ENCODE measurements at places on chromosomes 6 and 20.

DNA sequence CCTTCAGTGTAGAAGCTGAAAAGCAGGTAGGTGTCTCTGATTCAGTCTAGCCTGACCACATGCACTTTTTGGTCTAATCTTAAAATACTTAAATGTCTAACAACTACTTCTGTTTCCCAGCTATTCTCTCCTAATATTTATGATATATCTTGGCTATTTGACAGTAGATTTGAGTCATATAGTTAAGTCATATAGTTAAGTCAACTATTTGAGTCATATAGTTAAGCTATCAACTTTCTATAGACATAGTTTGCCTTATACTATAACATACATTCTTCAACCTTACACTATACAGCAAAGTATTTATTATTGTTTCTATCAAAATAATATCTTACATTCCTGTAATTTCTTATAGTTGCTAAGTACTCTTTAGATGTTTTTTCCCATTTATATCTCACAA, 110.9 kb downstream of the GMDS start:
- no peak for DNase-seq

DNA sequence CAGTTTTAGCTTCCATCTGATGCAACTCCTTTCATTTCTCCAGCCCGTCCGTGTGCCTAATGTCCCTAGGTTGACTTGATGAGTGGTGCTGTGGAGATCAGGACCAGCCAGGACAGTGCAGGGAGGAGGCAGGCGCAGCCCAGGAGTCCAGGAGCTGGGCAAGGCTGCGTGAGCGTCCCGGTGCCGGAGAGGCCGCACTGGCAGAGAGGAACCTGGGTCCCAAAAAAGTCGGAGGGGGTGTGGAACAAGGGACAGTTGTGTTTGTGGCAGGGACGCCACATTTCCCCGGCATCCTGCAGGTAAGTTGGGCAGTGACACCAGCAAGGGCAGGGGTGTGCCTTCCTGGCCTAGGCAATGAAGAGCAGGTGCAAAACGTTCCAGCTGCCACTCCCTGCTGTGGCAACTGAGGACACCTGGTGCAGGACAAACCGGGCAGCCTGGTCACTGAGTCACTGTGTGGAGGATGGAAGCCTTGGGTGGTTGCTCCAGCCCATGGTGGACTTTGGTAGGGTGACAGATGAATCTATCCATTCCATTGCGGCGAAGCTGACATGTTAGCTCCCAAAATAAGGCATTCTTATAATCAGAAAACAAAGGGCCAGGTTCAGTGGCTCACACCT, 53.2 kb downstream of the RAMACL start:
- DNase-seq, result no peak

DNA sequence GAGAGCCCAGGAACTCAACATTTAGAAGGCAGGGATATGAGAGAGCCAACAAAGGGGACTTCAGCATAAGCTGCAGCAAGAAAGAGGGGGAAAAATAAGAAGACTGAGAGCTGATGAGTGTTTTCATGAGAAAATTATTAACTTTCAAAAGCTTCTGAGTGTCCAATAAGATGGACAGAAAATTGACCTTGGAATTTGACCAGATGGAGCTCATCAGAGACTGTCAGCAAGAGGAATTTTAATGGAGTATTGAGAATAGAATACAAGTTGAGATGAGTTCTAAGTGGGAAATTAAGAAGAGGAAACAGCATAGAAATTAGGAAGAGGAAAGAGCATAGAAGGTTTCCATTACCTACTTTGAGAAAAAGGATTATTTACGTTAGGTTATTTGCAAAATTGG, 428.2 kb downstream of the LMBRD1 start:
- no peak for DNase-seq

GRCh38 chr20:48732081-48732829, 95.5 kb downstream of the PREX1 start:
- DNase-seq, result no peak

DNA sequence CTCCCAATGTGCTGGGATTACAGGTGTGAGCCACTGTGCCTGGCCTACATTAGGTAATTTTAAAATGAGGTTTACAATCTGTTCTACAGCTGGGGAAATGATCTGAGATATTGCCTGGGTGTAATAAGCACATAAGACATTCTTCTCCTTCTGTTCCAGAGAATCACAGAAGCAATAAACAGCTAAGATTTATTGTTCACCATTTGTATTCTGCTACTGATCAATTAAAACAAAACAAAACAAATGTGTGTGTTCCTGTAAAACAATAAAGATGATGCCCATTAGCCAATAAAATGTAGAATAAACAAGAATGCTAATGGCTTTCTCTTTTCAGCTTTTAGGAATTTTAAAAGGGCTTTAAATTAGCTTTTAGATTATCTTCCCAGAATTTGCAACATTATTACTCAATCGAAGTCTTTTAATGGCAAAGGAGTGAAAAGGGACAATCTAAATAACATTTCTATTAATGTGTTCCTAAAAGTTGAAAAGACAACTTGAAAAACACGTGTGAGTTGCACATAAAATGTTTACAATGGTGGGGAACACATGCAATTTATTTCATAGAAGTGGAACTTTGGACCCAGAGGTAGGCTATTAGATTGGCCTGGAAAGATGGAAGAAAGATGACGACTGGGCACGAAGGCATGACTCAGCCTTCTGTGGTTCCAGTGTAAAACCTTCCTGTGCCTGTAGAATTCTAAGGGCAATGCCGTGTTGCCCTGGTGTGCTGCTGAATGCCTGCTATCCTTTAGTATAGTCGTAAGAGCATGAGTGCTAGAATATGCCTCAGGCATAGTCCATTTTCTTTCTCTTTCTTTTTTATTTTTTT, 29.0 kb upstream of the DEK start:
- no peak for DNase-seq

DNA sequence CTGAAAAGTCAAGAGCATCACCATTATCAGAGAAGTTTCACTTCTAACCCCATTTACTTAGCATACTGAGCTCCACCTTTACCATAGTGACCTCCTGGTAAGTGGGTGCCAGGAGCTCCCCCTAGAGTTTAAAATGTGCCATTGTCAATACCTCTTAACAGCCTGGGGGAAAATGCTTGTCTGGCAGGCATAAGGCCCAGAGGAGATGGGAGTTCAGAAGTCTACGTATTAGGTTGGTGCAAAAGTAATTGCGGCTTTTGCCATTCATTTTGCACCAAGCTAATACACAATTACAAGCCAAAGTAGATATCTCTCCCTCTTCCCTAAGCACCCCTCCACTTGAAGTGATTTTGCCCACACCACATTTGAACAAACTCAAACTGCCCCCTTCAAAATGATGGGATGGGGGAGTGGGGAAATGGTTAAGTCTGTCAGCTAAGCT, 919.0 kb downstream of the KIF16B start:
- no peak for DNase-seq

DNA sequence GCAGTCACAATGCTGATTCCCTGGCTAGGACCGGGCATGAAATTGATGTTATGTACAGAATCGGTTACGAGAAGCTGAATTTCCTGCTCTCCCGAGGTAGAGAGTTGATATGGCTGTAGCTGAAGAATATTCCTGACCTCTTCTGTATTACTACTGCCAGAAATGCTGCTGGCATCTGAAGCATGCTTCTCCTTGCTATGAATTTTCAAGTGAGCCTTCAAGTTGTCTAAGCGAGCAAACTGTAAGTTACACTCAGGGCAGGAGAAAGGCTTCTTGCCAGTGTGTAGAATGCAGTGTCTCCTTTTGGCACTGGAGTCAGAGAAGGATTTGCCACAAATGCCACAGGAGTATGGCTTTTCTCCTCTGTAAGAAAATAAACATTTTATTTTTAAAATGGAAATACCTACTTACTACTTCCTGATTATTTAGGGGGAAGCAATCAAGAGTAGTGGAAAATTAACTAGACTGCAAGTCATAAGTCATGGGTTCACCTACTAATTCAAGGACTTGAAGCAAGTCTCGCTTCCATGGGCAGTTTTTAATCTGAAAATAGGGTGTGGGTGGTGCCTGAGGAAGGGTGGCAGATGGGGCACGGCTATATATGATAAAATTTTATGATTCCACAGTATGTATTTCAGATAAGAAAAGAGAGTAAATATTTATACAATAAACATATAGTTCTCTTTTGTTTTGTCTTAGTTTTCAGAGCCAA, 10.8 kb upstream of the MICAL1 start:
- DNase-seq, result no peak
